ENCODE measurements at places on chromosomes 11 and 22.

GRCh38 chr11:64918017-64918416, 1.0 kb upstream of the ATG2A start:
- DNase-seq = no peak

DNA sequence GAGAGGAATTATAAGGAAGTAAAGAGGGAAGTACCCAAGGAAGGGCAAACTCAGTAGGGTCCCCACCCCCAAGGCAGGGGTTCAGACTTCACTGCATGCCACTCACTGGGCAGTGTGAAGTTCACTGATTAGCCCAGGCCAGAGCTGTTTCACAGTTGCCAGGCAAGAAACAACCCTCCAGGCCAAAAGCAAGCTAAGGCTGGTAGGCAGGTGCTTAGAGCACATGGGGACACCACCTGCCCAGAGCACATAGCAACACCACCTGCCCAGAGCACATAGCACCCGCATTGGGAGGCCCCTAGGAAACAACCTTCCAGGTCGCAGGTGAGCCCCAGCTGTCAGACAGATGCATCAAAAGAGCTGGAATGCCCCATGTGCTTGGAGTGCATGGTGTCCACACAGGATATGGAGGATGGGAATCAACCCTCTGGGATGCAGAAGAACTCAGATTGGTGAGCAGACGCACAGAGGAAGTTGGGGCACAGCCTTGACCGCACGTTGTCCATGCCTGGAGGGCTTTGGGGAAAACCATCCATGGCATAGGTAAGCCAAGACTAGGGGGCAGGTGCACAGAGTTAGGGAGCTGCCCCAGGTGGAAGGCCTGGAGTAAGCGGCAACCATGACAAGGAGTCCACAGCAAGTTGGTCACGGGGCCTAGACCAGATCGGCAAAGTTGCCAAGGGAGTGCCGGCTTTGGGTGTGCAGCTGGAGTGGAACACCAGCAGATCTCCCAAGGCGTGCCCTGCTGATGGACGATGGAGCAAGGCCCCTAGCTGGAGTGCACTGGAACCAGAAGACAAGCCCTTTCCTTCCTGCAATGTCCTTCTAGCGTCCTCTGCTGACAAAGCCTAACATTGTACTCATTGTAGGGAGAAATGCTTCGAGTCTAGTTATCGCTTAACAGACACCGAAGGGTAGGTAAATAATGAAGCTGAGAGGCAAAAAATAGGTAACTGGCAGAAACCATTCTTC, 7.8 kb upstream of the TMEM216 start:
- DNase-seq = no peak

- no peak for DNase-seq
Observed at GRCh38 chr11:90919332-90919731, 696.5 kb upstream of the CHORDC1 start.

- DNase-seq = no peak
Observed at GRCh38 chr22:18999008-18999407, 62.9 kb upstream of the PRODH start.

DNA sequence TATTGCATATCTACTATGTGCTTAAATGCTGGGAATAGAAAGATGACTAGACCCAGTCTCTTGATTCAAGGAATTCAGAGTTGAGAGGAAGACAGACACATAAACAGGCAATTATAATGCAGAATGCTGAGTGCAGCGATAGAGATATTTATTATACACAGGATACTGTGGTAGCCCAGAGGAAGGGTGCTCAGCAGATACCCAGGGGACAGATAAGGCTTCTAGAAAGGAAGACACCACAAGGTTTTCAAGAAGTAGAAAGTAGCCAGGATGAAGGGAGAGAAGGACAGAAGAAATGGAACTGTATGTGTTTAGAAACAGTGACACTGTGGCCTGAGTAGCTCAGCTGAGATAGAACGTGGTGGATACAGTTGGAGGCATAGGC, 79.4 kb upstream of the NNMT start:
- no peak for DNase-seq
